ENCODE measurements at places on chromosomes 2 and 18. TPM values are rescaled to one million over a fixed set of nuclear protein-coding genes. Genes with fewer than 3 reads are reported as not detected.

DNA sequence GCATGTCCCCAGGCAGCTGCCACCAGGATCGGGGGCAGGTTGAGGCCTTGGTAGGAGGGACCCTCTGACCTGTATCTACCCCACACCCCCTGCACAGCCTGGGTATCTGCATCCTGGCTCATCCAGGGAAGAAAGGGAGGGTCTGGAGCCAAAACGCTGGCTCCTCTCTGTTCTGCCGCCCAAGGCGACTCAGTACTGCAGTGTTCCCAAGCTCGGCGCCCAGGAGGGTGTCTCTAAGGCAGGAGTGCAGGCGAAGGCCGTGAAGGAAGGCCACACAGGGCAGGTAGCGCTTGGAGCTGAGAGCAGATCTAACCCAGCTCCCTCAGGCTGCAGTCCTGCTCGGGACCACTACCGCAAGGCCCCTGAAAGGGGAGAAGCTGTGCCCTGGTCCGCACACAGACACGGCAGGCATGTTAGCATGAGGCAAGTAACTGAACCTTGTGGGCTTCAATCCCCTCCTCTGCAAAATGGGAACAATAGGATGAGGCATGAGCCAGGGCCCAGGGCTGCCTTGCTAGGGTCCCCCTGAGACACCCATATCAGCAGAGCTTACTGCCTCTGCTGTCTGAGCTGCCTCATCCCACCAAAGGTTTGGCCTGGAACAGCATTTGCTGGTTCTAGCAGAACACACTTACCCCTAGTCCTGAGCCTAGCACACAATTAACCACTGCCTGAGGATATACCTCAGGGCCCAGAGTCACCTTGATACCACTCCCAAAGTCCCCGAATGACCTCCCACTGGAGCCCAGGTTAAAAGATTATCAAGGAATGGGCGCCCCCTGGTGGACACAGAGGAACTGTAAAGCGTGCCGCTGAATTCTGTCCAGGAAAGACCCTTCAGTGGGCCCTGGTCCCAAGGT, 6.5 kb downstream of the PTMA start:
- peaks cover 30% of the 10 kb centered on the region for H3K36me3 ChIP-seq
- peak overlapping the region; percentile 95 for H3K27ac ChIP-seq
- DNase-seq: peak; percentile 85
- H3K4me1 ChIP-seq: peaks cover 23% of the 10 kb centered on the region

GRCh38 chr2:12325806-12326205, 390.9 kb upstream of the TRIB2 start:
- no peak overlapping the region for H3K4me3 ChIP-seq
- no peak overlapping the region for H3K27ac ChIP-seq
- no peaks in the 10 kb centered on the region for H3K36me3 ChIP-seq
- no peaks in the 10 kb centered on the region for H3K4me1 ChIP-seq

DNA sequence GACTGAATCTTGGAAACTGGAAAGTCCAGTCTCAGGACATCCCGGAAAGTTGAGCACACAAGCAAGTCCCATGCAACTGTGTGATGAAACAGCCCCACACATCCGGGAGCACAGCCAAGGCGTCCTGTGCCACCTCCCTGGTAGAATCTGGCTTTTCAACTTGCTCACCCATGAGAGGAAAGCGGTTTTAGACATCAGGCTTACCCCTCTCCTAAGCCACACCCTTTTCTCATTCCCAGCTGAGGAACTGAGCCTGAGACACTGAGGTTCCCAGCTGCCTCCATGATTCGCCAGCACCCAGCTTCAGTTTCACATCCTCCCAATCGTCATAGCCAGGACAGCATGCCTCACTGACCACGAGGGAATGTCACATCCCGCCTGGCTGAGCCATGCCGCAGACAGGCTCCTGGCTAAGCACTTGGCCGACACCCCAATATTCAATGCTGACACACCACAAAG, 60.3 kb downstream of the STEAP3 start:
- peaks cover 1% of the 10 kb centered on the region for H3K27me3 ChIP-seq
- H3K36me3 ChIP-seq: no peaks in the 10 kb centered on the region
- no peak overlapping the region for H3K4me3 ChIP-seq
- no peaks in the 10 kb centered on the region for H3K4me1 ChIP-seq
- H3K27ac ChIP-seq: no peak overlapping the region
- DNase-seq: no peak

DNA sequence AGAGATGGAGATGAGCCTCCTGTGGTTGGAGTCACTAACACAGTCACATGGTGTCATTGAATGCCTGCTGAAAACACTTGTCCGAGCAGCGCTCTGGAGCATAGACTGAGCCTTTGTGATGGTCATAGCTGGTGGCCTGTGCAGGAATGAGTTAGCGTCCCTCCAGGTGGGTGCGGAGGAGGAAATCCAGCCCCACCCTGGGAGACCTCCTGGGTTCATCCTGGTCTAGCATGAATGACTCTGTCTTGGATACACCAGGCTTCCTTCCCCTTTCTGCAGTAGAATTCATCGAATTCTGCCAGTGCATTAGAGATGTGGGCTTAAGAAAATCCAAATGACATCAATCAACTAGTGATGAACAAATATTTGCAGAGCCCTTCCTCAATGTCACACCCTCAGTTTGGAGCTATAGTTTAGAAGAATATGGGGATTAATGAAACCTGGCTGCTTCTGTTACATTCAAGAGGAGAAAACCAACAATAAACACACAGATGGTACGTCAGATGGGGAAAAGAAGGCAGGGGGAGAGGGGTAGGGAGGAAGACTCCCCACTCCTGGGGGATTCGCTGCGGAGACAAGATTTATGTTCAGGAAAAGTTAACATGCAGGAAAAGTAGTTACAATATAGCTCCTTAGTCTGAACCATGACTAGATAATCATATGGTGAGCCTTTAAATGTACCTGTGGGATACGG, 136.7 kb downstream of the DDX1 start:
- H3K4me3 ChIP-seq: no peak overlapping the region
- no peaks in the 10 kb centered on the region for H3K4me1 ChIP-seq
- H3K27me3 ChIP-seq: peaks cover 6% of the 10 kb centered on the region
- H3K27ac ChIP-seq: no peak overlapping the region
- no peaks in the 10 kb centered on the region for H3K36me3 ChIP-seq

GRCh38 chr2:10700078-10700803, 10.5 kb upstream of the NOL10 start:
- no peaks in the 10 kb centered on the region for H3K36me3 ChIP-seq
- peaks cover 5% of the 10 kb centered on the region for H3K27me3 ChIP-seq
- DNase-seq: no peak
- peaks cover 3% of the 10 kb centered on the region for H3K4me1 ChIP-seq

GRCh38 chr2:136022396-136023146, 37.1 kb upstream of the DARS1 start:
- DNase-seq: no peak
- H3K4me1 ChIP-seq: no peaks in the 10 kb centered on the region
- no peaks in the 10 kb centered on the region for H3K27me3 ChIP-seq
- no peaks in the 10 kb centered on the region for H3K36me3 ChIP-seq

- no peak overlapping the region for H3K27ac ChIP-seq
- H3K4me1 ChIP-seq: no peaks in the 10 kb centered on the region
- H3K36me3 ChIP-seq: no peaks in the 10 kb centered on the region
- DNase-seq: no peak
Measured at GRCh38 chr2:185441486-185442005, 297.1 kb upstream of the FSIP2 start.

DNA sequence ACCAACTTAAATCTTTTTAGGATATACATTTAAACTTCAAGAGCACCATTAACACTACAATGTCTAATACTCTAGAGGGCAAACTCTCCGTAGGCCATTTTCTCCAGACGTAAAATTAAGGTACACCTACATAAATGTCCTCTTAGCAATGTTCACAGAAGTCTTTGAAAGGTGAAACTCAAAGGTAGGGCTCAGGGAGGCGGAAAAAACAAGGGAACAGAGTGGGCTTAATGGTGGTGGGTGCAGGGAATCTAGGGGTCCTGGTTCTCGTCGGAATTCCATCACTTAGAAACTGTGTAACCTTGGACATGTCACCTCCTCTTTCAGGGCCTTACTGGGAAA, 668 bp downstream of the NFU1 start:
- H3K36me3 ChIP-seq: peaks cover 6% of the 10 kb centered on the region
- H3K4me3 ChIP-seq: peak overlapping the region; percentile 95
- peaks cover 27% of the 10 kb centered on the region for H3K4me1 ChIP-seq
- H3K27me3 ChIP-seq: no peaks in the 10 kb centered on the region
- peak overlapping the region; percentile 91 for H3K27ac ChIP-seq

DNA sequence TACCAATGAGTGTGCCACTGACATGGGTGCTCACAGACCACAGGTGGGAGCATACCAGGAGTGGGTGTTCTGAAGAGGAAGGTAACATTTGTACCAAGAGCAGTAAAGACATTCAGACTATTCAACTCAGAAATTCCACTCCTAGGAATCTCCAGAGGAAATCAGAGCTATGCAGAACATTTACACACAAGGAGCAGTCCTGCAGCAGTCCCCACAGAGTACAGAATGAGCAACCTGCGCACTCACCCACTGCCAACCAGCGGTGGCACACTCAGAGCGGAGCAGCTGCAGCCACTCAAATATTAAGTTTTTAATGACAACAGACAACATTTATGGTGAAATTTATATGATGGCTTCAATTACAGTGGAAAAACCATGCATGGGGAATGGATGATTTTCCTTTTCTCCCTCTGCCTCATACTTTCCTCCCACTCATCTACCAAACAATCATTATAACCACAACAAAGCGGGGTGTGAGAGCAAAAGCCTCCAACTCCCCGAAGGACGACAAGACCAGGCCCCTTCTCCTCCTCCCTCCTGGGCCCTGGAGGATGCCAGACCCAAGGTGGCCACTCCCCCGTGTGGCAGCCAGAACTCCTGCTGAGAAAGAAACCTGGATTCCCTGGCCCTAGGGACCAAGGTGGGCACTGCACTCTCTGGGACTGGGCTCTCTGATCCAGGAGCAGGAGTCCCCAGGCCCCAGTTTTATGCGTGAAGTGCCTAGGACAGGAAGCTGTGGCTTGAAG, 5.4 kb downstream of the HS6ST1 start:
- no peak overlapping the region for H3K27ac ChIP-seq
- DNase-seq: peak; percentile 25
- no peaks in the 10 kb centered on the region for H3K36me3 ChIP-seq
- H3K4me1 ChIP-seq: peaks cover 37% of the 10 kb centered on the region
- H3K4me3 ChIP-seq: no peak overlapping the region

GRCh38 chr2:180158961-180159360, 151.9 kb upstream of the CWC22 start:
- H3K27ac ChIP-seq: no peak overlapping the region
- no peaks in the 10 kb centered on the region for H3K36me3 ChIP-seq
- no peak for DNase-seq

GRCh38 chr2:2860589-2861300, 516.9 kb downstream of the EIPR1 start:
- no peak overlapping the region for H3K4me3 ChIP-seq
- H3K27me3 ChIP-seq: no peaks in the 10 kb centered on the region

GRCh38 chr2:46216213-46216612, 81.0 kb upstream of the EPAS1 start:
- DNase-seq: no peak
- H3K27ac ChIP-seq: no peak overlapping the region
- no peak overlapping the region for H3K4me3 ChIP-seq
- H3K27me3 ChIP-seq: peaks cover 8% of the 10 kb centered on the region
- H3K36me3 ChIP-seq: peaks cover 17% of the 10 kb centered on the region

DNA sequence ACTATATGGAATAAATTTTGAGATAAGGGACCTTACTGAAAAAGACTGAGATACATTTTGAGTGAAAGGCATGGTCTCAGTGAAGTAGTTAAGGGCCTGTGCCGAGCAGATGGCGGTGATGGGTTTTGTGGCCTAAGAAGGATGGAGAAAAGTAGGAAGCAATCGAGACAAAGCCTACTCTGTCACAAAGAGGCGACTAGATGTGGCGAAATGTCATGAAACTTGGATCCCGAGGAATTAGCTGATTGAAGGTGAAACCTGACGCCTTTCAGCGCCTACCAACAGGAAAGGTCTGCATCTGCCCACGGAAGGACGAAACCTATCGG, 558 bp upstream of the CEP192 start:
- peaks cover 16% of the 10 kb centered on the region for H3K36me3 ChIP-seq
- H3K4me3 ChIP-seq: peak overlapping the region; percentile 96
- H3K27me3 ChIP-seq: peaks cover 3% of the 10 kb centered on the region
- no peak for DNase-seq
- peak overlapping the region; percentile 92 for H3K27ac ChIP-seq

- H3K27me3 ChIP-seq: no peaks in the 10 kb centered on the region
- H3K27ac ChIP-seq: peak overlapping the region; percentile 98
- H3K36me3 ChIP-seq: peaks cover 60% of the 10 kb centered on the region
- H3K4me3 ChIP-seq: peak overlapping the region; percentile 68
- DNase-seq: peak; percentile 62
Measured at GRCh38 chr2:219249203-219249980, 3.7 kb upstream of the TUBA4B start.

DNA sequence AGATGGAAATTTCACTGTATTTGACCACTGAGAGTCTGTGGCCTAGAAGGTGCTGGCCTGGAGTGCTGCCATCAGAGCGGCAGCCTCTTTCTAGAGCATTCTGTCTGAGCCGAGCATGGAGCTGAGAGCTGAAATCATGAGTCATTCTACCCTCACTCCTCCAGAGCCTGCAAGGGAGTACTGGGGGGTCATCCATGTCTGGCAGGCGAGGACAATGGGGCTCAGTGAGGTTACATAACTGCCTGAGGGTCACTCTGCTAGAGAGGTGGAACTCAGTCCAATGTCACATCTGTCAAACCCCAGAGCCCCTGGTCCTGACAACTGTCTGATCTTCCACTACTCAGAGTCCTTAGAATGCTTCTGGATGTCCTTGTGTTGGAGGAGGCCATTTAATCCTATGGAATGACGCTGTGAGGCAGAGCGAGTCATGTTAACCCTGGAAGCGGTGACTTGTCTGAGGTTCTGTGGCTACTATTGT, 65.3 kb downstream of the HAUS1 start:
- H3K27me3 ChIP-seq: no peaks in the 10 kb centered on the region
- H3K27ac ChIP-seq: no peak overlapping the region
- peaks cover 23% of the 10 kb centered on the region for H3K4me1 ChIP-seq
- no peak overlapping the region for H3K4me3 ChIP-seq
- peaks cover 3% of the 10 kb centered on the region for H3K36me3 ChIP-seq
- no peak for DNase-seq

DNA sequence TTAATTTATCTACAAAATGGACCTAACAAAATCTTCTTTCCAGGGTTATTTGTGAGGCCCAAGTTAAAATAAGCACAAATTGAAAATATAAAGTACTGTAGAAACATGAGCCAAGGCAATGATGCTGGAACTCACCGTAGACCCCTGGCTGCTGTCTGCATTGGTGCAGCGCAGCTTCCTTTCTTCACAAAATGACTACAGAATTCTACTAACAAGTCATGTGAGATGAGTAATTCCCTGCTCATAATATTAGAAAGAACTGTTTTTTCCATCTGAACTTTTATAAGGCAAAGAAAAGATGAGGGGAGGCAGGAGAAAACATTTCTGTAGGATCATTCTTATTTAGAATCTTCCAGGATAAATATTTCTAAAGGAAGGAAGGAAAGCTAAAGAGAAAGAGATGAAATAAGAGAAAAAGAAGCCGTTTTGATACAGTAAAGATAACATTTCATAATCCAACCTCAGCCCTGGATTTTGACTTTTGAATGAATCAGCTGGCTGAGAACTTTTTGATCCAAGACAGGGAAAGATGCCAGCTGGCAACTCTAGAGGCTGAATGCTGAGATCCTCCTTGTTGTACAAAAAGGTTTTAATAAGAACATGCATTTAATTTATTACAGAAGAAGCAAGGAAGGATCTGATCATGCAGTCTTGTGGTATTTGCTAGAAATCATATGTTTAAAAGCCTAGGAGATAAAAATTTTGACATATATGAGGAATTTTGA, 183.9 kb upstream of the KLHL14 start:
- DNase-seq: no peak
- no peak overlapping the region for H3K27ac ChIP-seq
- no peaks in the 10 kb centered on the region for H3K27me3 ChIP-seq
- H3K36me3 ChIP-seq: no peaks in the 10 kb centered on the region

The ACOXL gene
- 0.41 TPM for total RNA-seq

The VWC2L gene
- not detected for total RNA-seq

The ACMSD gene
- total RNA-seq: not detected

The ALLC gene
- total RNA-seq: not detected

The GCG gene
- total RNA-seq: not detected

The PAPOLG gene
- 15.7 TPM for total RNA-seq

Data from activated CD4-positive, alpha-beta memory T cell treated with anti-CD3 and anti-CD28 coated beads for 36 hours (primary cell).